Stimulated activated CD8-positive, alpha-beta memory T cell treated with anti-CD3 and anti-CD28 coated beads, Interleukin-4, amount 100 ng/mL, for 1 hour (primary cell): ENCODE measurements at places on chromosomes 16 and 17.

DNA sequence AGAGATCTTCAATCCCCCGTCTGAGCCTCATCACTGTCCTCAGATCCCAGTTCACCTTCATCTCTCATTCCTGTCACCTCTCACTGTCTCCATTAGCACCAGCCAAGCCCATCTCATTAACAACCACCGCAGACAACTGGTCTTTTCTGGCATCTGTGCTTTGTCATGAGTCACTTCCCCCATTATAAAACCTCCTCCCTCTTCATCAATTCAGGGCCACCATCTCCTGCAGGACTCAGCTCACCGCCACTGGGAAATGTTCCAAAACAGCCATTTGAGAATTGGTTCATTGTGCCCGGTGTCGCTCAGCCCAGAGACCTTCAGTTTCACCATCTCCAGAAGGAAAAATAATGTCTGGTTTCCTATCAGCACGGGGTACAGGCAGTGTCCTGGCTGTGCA is 56.9 kb upstream of the TEKT3 start:
- DNase-seq: no peak

DNA sequence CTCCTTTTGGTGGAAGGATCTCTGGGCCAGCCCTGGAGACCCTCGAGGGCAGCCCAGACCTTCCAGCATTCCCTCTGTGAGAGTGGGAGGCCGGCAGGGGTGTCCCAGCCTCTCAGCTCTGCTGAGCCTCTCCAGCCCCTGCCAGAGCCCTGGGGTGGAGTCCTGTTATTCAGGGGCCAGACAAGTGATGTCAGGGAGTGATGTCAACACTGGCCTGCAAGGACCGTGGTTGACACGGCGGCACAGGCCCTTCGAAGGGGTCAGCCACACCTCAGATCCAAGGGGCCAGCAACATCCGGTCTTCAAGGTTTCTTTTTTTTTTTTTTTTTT is 231.2 kb downstream of the KATNIP start:
- no peak for DNase-seq

- no peak for DNase-seq
Observed at GRCh38 chr16:85157813-85158742, 45.8 kb upstream of the CIBAR2 start.

DNA sequence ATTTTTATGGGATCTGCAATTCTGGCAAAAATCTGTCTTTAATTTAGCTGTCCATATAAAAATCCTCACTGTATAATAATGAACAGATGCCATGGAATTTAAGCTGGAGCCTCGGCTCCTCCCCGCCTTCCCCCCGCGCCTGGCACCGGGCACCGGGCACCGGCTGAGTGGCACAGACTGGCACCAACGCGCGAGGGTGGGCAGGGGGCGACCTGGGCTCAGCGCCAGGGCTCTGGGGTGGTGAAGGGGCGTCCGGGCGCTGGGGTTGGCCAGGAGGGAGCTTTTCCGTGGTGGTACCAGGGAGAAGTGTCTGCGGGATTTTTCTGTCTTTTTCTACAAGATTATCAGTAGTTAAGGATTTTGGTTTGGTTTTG is 9.1 kb downstream of the NEUROD2 start:
- DNase-seq: no peak

DNA sequence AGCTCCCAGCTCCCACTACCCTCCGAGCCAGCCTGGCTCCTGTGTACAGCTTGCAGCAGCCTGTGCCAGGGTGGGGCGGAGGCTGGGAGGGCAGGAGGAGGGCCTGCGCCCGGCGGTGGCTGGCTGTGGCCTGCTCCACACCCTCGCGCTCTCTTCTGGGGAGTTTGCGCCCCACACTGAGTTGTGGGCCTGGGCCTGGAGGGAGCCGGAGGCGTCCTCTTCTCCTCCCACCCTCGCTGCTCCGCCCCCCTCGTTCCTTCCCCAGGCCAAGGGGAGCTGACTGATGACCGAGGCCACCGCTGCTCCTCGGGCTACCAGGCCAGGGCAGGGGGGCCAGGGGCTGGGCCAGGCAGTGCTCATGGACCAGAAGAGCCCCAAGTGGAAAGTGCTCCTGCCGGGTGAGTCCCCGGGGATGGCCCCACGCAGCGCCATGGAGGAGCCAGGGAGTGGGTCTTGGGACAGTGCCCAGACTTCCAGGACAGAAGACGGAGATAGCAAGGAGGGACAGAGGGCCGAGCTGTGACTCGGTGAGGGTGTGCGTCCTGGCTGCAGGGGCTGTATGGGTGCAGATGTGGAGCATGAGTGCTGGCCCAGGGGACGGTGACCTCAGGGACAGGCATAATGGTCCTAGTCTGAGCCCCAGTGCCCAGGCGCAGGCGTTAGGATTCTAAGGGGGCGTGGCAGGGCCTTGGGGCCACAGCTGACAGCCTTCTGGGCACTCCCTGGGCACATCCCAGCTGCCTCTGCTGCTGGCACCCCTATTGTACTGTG is 242.1 kb upstream of the GSE1 start:
- no peak for DNase-seq

GRCh38 chr17:1755252-1755826 is 6.5 kb upstream of the SERPINF1 start:
- DNase-seq: no peak

- DNase-seq: no peak
Observed at GRCh38 chr17:18949566-18949965, 2.4 kb upstream of the SLC5A10 start.

DNA sequence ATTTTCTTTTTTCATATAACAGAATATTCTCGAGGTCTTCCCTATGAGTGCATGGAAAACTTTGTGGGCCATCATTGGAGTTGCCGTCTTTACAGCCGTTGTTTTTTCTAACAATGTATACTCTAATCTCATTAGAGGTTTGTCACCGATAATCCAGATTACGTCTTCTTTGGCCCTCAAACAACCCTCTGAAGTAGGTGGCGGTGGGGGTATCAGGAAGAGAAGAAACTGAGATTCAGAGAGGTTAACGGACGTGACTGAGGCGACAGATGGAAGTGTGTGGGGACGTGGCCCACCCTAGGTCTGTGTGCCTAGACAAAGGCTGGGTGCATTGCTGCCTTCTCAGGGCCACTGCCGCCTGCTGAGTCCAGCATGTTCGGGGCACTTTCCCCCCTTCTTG is 63.7 kb downstream of the RPTOR start:
- DNase-seq: no peak

DNA sequence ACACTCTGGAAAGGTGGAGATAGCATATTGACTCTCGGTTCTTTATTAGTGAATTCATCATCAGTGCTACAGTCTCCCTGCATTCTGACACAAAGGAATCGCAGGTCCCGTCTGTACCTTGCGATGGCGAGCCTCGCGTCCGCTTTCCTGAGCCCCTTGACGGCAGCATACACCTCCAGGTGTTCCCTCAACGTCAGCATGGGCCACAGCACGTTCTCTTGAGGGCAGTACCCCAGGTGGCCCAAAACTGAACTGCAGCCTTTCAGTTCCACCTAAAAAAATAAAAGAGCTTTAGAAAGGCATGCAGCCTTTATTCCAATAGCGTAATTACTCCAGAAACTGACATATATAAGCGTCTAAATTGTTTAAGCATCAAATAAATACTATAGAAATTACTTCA is 24.2 kb upstream of the ABCA9 start:
- no peak for DNase-seq

- no peak for DNase-seq
Observed at GRCh38 chr17:70405492-70406220, 236.3 kb downstream of the KCNJ2 start.

DNA sequence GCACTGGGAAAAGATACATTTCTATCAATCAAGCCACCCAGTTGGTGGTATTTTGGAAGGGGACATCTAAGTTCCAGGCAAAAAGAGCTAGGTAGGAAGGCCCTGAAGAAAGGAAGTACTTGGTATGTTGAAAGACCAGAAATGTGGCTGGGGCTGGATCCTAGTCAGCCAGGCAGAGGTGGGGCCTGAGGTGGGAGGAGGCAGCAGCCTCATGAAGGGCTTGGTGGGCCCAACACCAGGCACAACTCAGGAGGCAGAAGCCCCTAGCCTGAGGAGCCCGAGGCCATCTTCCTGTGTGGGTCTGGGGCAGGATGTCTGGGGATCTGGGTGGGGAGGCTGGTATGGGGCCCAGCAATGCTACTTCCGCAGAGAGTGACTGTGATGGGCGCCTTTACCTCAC is 105.9 kb downstream of the SALL1 start:
- no peak for DNase-seq

DNA sequence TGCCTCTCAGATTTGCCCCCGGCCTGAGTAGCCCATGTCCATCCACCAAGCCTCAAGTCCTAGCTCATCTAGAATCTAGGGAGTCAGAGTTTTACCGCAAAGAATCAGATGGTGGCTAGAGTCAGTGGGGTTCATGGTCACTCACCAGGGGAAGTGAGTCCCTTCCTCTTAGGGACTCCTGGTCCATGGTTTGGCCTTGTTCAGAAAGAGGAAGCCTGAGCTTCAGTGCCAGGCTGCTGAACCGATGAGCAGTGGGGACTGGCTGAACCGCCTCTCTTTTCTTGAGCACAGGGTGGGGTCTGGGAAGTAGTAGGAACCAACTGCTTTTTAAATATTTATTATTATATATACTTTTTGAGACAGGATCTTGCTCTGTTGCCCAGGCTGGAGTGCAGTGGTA is 160.3 kb downstream of the NTN1 start:
- DNase-seq: no peak

DNA sequence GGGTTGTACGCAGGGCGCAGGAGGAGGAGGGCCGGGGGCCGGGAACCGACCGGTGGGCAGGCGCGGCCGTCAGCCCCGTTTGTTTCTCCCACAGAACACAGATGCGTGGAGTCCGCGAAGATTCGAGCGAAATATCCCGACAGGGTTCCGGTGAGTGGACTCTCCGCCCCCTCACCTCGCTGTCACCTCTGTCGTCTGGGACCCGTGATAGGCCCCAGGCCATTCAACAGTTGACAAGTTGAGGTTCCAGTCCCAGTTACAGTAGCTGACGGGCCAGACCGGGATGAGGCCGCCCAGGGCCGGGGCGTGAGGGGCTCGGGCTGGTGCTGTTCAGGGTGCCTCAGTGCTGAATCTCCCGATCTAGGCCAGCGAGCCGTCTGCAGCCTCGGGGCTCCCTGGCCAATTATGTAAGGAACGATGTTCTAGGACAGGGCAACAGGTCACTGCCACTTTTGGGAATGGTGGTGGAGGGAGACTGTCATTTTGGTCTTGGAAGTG is 628 bp downstream of the GABARAPL2 start:
- DNase-seq: no peak

GRCh38 chr17:17532991-17533390 is 36.8 kb upstream of the RASD1 start:
- DNase-seq: no peak

DNA sequence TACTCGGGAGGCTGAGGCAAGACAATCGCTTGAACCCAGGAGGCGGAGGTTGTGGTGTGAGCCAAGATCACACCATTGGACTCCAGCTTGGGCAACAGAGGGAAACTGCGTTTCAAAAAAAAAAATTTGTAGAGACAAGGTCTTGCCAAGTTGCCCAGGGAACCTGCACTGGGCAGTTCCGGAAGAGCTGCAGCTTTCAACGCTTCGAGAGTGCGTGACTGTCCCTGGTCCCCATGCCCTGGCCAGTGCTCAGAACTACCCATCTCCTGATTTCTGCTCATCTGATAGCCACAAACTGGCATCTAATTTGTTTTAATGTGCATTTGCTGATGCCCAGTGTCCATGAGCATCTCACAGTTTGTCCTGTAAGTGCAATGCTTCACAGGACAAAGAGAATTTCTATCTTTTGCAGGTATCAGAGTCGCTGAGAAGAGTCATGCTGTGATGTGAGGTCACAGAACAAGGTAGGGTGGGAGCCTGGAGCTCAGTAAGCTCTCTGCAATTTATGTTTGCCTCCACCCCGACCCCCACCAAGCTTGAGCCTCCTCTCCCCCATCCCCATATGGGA is 3.9 kb downstream of the ACTG1 start:
- no peak for DNase-seq

- DNase-seq: no peak
Observed at GRCh38 chr17:15036238-15036637, 228.9 kb downstream of the PMP22 start.

GRCh38 chr17:59275618-59276017 is 55.3 kb downstream of the GDPD1 start:
- DNase-seq: no peak

GRCh38 chr17:78675316-78675616 is 98.1 kb upstream of the DNAH17 start:
- DNase-seq: no peak

- no peak for DNase-seq
Observed at GRCh38 chr17:39573447-39574298, 34.0 kb downstream of the NEUROD2 start.
